ENCODE measurements at places on chromosomes 1 and 21.

DNA sequence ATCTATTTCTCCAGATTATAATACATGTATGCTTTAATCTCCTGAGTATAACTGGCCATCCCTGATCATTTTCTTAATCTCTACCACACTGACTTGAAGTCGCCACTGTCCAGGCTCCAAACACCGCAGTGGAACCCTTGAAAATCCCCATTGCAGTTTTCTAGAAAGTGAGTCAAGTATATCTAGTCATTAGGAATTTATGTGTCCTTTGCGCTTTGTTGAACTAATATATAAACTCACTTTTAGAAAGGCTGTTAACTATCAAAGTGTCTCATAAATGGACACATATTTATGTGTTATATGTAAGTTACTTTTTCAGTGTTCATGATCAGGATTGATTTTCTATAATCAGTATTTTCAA is 211.5 kb downstream of the PATJ start:
- no peak for ATAC-seq

DNA sequence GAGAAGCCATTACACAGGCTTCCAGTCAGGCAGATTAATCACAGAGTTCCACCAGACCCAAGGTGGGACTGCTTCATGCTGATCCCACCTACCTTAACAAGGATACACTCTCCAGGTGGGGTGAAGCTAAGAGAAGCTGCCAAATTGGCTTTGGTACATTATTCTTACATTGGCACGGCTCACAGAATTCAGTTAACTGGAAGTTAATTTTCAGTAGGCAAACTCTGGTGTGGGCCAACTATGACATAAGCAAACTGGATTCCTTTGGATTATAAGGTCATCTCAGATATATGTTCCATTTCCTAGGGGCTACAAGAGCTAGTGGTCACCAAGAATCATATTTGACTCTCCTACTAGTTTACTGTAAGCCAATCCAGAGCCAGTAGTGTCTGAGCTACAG is 448.8 kb upstream of the BEND5 start:
- no peak for ATAC-seq

DNA sequence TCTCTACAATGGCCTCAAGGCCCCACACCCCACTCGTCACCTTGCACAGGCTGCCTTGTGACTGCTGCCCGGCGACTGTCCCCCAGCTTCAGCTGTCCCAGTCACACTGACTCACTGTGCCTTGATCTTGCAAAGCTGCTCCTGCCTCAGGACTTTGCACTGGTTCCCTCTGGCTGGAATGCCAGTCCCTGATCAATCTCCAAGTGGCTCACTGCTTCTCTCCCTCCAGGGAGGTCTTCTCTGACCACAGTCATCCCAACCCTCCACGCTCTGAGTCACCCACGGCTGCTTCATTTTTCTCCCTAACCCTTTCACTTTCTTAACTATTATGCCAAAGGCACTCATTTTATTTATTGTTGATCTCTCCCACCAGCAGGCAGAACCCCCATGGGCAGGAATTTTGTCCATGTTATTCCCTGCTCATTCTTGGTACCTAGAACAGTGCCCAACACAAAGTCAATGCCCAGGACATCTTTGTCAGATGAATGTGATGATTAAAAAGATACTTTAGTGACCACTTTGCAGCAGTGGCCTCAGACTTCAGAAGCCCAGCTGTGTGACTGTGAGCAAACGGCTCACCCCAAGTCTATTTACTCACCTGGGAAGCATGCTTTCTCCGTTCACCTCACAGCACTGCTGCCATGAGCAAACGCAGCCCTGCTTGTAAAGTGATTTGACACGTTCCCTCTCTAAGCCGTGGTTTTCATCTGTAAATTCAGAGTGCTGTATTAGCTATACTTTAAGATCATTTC is 53.4 kb downstream of the ZBTB18 start:
- ATAC-seq = no peak

DNA sequence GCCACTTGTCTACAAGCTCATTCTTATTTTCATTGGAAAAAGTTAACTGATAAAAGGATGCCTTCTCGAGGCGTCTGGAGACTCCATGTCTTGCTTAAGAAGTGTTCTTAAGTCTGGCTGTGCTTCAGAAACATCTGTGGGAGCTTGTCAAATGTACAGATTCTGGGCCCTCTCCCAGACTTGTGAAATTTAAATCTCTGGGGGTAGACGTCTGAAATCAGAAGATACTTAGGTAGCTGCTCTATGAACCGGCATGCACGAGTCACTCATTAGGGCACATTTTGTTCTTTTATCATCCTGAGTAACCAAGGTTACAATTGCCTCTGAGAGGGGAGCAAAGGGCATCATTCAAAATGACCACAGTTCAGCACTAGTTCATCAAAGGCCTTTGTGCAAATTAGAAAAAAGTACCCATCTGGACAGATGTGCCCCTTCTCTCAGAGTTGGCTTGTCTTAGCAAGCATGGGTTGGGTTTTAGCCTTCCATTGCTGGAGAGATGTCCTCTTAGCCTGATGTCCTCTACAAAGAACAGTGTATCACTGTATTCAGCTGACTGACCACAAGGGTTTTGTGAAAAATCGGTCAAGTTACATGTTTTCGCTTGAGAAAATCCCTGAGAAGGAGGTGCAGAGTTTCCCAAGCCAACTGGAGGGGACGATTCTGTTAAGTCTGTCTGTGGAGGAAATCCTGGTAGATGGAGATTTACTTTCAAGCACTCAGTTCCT is 156.9 kb downstream of the ASTN1 start:
- no peak for ATAC-seq

GRCh38 chr1:10890491-10891071 is 94.1 kb upstream of the CASZ1 start:
- ATAC-seq = no peak
